ENCODE measurements at places on chromosomes 2 and 18.

DNA sequence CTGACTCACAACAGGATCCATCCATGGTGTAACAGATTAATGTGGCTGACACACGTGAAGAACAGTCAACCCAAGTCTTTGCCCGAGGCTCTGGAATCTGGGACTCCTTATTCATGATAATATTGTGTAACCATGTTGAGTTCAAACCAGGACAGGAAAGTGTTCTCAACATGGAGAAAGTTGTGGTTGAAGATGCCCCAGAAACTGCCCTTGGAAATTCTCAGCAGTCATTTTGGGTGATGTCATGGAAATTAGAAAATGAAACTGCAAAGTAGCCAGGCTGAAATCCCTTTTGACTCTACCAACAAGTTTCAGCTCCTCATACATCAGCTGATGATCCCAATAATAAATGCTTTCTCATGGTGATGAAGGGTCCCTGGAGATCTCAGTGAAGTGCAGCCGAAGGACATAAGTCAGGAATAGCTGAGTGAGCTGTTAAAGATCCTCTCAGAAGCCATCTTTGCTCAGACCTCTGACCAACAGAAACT lies 307.7 kb downstream of the TNS1 start:
- no peak for DNase-seq

DNA sequence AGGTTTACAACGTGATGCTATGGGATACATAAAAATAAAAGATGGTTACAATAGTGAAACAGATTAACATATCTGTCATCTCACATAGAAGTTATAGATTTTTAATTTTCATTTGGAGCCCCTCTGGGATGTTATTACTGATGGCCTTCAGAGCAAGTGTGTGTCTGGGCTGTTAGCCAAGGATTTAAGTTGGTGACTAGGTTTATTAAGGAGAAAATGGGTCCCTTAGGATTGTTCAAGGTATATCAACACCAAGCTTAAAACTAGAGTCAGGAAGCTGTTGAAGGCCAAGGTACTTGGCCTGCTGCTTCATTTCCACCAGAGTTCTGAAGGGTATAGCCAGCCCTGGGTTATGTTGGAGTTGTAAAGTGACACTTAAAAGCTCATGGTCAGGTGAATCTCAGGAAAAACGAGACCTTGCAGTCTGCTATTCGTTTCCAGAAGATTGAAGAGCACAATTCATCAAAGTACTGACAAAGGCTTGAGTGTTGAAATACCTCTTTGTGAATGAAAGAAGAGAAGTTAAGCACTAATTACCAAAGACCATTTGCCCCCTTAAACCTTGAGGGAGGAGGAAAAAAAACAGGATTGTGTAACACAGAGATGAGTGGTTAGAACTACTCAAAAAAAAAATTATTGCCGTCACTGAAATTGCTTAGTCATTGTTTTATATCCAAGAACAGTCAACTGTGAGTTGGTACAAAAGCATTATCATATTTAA lies 48.4 kb downstream of the MAP2 start:
- DNase-seq: no peak

GRCh38 chr2:109647636-109648035 lies 33.5 kb downstream of the SOWAHC start:
- DNase-seq: no peak

DNA sequence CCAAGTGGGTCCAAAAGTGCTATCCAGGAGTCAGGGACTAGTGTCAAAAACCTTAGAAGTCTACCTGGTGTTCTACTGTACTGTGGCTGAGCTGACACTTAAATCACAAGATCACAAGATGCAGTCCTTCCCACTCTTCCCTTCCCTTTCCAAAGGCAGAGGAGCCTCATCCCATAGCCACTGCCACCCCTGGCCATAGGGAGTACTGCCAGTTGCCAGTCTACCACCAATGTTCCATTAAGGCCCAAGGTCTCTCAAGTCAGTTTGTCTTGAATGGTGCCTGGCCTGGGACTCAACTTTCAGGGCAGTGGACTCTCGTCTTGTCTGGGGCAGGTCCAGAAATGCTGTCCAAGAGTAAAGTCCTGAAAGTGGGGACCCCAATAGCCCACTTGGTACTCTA lies 585.6 kb downstream of the NUP35 start:
- DNase-seq: no peak

GRCh38 chr2:22035361-22035830 lies 911.6 kb downstream of the TDRD15 start:
- DNase-seq: no peak

DNA sequence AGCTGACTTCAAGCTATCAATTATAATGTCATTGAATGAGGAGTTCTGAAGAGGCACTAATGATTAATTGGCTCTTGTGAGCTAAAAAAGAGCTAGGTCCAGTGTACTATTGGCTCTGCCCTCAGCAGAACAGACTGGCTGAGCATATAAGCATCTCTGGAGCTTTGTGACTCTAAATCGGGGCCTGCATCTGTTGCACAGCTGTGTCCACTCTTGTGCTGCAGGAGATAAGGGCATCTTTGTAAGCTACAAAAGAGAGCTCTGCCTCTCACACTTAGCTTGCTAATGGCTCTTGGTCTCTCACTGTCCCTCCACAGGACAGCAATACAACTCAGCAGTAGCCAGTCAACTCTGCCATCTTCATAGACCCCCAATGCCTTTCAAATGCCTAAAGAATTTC lies 61.5 kb upstream of the L3MBTL4 start:
- DNase-seq: no peak

DNA sequence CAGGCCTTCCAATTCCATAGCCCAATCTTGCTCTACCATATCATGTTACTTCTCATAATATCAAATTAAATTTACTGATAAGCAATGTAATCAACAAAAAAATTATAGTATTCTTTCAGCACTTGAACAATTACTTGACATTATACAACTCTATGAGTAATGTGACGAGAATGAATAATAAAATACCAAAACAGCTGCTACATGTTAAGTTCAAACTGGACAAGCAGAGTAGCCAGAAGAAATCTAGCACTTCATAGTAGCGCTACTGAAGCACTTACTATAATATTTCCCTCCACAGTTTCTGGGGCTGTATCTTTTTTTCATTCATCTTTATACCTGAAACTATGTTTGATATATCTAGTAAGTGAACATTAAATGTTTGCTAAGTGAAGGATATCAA lies 14.9 kb downstream of the PPP3R1 start:
- no peak for DNase-seq

- no peak for DNase-seq
Observed at GRCh38 chr2:233250568-233250967, 905 bp upstream of the ATG16L1 start.

DNA sequence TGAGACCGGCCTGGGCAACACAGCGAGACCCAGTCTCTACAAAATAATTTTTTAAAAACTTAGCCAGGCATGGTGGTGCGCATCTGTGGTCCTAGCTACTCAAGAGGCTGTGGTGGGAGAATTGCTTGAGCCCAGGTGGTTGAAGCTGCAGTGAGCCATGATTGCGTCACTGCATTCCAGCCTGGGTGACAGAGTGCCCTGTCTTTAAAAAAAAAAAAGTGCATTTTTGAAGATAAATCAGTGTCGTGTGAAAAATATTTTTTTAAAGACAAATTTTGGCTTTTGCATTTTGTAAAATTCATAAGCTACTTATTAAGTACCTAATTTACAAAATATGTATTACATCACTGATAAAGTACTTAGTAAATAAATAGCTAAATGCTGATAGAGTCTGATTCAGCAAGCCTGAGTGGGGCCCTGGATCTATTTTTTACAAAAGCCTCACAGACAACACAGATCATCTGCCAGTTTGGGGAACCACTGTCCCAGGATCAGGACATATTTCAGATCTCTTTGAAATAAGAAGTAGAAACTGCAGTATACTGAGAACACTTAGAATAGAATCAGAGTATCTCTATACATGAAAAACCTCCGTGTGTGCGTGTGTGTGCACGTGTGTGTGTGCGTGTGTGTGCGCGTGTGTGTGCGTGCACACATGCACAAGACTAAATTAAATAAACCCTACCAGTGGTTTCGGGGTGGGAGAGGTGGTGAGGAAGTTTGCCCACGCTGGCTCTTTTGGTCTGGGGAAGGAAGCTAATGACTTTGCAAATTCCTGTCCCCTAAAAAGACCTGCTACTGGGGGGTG lies 61.6 kb downstream of the AAK1 start:
- no peak for DNase-seq

DNA sequence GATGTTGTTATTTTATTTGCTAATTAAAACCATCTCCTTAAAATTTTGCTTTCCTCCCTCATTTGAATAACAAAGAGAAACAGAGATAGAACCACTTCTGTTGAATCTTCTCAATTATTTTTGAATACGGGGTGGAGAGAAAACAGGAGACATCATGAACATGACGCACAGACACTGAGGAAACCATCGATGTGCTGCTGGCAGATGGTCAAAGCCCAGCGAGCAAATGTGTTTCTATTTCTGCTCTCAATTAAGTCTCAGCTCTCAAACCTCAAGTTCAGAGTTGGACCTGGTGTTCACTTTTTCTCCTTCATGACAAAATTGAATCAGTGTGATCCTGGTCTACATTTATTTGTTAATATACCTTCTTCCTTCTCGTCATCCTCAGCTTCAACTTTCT lies 36.1 kb upstream of the TWIST2 start:
- DNase-seq: no peak
